CD4-positive, CD25-positive, alpha-beta regulatory T cell (primary cell): ENCODE measurements at places on chromosomes 11 and 22. TPM values are rescaled to one million over a fixed set of nuclear protein-coding genes. Genes with fewer than 3 reads are reported as not detected.

The RFPL1 gene
- polyA plus RNA-seq = not detected

The GRAP2 gene
- 49.1 TPM for polyA plus RNA-seq

The SYCE3 gene
- polyA plus RNA-seq = not detected

The MS4A12 gene
- polyA plus RNA-seq = not detected

The GAL gene
- not detected for polyA plus RNA-seq

The CTSW gene
- polyA plus RNA-seq = 21.9 TPM
